Activated CD4-positive, alpha-beta T cell treated with anti-CD3 and anti-CD28 coated beads, Interleukin-2, amount 50 U/mL, for 16 hours (primary cell): ENCODE measurements at places on chromosomes 4 and X.

GRCh38 chr4:137531168-137531985, 917 bp downstream of the PCDH18 start:
- DNase-seq: no peak

- DNase-seq: no peak
Observed at GRCh38 chr4:40888933-40889332, 139.2 kb downstream of the NSUN7 start.

GRCh38 chrX:10884246-10884645, 226.9 kb upstream of the HCCS start:
- DNase-seq: no peak

DNA sequence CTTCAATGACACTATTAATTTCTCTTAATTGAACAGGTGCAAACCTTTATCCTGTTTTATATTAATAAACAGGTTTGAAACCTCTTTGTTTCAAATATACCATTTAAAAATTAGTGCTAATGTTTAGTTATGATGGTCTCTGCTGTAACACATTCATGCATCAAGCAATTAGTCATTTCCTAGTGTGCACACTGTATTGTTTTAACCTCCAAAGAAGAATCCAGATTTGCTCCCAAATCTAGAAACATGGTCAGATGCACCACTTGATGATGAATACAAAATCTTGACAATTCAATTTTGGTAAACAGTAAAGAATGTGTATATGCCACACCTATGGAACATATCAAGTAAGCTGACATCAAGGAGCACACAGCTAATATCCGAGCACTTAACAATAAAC, 157.1 kb downstream of the TRIML1 start:
- DNase-seq: no peak

- peak; percentile 57 for DNase-seq
Observed at GRCh38 chr4:1720163-1720983, 750 bp downstream of the TMEM129 start.

DNA sequence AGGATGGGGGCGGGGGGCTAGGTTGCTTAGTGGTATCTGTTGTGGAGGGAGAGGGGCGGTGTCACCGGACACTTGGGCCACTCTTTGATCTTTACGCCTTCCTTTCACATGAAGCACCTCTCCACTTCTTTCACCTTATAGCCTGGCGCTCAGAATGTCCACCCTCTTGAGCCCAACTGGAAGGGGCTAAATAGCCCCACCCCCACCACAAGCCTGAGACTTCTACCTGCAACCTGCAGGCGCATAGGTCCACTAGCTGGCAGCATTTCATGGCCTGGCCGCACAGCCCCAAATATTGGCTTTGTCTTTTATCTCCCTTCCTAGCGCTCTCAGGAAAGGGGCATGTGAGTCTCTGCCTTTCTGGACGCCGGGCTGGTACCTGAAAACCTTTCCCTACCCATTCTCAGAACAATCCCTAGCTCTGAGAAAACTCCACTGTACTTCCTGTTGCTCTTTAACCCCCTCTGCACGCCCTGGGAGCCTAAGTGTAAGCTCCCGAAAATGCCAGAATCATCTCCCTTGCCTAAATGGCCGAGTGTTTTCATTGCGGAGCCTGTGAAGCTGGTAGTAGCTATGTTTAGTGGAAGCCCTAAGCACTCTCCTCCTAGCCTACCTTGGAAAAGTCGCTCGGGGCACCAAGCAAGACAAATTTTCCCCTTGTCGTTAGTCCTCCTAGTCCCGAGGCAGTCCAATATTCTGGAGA, 1.2 kb upstream of the TRPC5 start:
- no peak for DNase-seq

- no peak for DNase-seq
Observed at GRCh38 chrX:100649550-100650356, 5.8 kb downstream of the SRPX2 start.

DNA sequence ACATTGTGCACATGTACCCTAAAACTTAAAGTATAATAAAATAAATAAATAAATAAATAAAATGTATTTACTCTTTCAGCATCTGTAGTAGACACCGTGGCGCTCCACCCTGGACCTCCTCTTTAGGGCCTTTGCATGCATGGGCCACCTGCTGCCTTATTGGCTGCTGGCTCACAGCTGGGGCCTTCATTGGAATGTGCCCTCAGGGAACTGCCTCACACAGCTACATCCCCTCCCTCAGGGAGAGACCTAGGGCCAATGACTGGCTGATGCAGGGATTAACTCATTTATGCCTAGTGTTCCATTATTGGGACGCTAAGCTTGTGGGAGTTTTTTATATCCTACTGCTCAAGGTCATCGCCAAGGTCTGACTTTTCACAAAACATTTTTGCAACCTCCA, 302.9 kb upstream of the FTHL17 start:
- no peak for DNase-seq

DNA sequence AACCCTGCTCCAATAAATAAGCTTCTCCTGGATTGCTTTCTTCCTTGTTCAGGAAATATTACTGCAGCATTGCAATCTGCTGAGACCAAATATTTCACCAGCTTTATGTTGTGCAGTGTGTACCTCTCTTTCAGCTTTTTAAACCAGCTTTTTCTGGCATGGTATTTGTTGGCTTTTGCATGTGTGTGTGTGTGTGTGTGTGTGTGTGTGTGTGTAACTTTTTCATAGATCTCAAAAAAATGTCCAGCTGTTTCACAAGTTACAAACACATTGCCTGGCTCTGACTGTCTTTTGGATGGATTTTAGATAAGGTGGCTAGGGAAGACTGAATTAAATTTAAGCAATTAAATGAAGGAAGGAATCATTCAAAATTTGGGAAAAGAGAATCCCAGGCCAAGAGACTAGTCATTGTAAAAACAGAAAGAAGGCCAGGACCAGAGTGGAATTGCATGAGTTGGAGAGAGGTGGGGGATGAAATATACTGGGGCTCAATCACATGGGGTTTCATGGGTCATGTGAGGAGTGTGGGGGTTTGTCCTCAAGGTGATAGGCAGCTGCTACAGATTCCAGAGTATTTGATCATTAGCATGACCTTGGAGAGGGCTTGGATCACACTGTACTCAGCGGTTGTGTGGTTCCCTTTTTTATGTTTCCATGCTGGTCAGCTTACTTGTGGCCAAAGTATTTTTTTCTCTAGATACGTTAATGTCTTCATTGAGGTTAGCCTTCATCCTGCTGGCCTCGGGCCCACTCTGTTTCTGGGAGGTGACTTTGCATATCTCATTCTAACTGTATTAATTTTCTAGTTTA, 357.7 kb upstream of the BOD1L1 start:
- DNase-seq: no peak

GRCh38 chr4:7649741-7650531, 215.2 kb upstream of the PSAPL1 start:
- DNase-seq: peak; percentile 89

- peak; percentile 78 for DNase-seq
Observed at GRCh38 chr4:81724925-81725329, 253.2 kb upstream of the RASGEF1B start.

- no peak for DNase-seq
Observed at GRCh38 chr4:14333616-14334015, 668.7 kb upstream of the CPEB2 start.

DNA sequence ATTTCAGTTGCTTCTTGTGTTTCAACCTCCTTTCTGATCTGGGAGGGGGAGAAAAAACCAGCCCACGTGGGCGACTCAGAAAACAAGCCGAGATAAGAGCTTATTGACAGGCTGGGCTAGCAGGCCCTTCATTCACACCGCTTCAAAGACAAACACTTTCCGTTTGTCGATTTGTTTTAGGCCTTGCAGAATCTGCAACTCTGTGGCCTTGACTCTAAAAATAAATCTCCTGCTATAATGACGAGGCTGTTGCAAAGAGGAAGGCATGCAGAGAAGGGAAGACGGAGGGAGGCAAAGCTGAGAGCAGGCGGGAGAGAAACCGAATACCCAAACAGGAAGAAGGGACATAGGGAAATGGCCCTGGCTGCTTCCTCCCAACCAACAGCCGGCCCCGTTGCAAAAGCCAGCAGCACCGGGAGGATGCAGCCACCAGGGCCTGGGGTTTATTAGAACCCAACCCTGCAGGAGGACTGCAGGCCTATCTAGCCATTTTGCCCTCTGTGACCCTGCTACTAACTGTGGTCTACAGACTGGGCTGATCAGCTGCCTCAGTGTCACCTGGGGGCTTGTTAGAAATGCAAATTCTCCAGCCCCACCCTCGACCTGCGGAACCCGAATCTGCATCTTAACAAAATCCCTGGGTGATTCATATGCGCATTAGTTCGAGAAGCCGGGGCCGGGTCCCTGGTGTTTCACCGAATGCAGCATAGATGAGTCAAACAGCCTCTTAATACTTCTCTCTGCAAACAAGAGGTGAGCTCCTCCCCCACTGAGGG, 325.5 kb downstream of the BCOR start:
- DNase-seq: peak; percentile 74

GRCh38 chr4:2935762-2936743, 27.2 kb downstream of the NOP14 start:
- DNase-seq: peak; percentile 96

- no peak for DNase-seq
Observed at GRCh38 chrX:100745205-100745604, 13.3 kb upstream of the SYTL4 start.

GRCh38 chr4:145298885-145299284, 118.5 kb upstream of the OTUD4 start:
- DNase-seq: no peak

DNA sequence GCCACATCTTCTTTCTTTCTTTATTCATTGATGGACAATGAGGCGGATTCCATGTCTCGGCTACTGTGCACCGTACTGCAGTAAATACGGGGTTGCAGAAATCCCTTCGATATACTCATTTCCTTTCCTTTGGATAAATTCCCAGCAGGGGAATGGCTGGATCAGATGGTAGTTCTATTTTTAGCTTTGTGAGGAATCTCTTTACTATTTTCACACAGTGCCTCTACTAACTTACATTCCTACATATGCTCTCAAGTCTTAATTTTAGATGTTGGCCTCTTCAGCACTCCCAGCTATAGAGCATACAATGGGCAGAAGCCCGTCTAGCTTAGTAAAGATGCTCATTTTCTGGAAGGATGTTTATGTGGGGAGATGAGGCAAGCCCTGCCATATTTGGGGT, 317.4 kb downstream of the ASMT start:
- DNase-seq: no peak

DNA sequence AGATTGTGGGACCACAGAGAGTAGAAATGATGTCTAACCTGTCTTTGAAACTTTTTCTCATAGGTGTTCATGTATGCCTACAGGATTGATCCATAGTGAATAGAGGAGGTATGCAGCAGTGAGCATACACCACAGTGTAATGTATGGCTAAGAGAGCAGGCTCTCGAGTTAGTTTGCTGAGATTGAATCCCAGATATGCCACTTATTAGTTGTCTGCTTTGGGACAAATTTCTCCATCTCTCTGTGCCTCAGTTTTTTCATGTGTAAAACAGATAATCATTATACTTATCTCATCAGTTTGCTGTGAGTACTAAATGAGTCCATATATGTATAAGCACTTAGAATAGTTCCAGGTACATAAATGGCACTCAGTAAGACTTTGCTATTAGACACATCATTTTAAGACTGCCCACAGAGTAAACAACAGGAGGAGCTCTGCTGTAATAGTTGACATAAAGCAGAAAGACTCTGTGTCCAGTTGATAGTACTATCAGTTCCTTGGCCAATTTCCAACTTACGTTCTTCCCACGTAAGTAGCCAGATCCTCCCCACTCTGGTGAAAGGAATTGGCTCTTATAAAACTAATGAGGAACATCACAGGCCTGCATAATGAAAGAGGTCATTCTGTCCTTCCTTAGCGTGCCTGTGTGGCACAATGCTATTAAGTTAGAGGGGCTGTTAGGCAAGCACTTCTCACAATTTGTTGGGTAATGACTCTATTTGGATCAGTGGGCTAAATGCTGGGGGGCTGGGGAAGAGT, 20.7 kb upstream of the RNF150 start:
- no peak for DNase-seq

GRCh38 chr4:37524267-37524666, 161.9 kb downstream of the RELL1 start:
- DNase-seq: no peak

- no peak for DNase-seq
Observed at GRCh38 chr4:110412354-110413065, 63.4 kb upstream of the ENPEP start.

- no peak for DNase-seq
Observed at GRCh38 chrX:129845616-129846190, 2.0 kb upstream of the ZDHHC9 start.

GRCh38 chrX:46125111-46125510, 420.1 kb downstream of the ZNF674 start:
- DNase-seq: no peak
